Tibial nerve (tissue), 4 donors: ENCODE measurements at places on chromosomes 6 and 20.
A peak's percentile ranks its signal among the peaks of the same experiment; 100 is the strongest.

DNA sequence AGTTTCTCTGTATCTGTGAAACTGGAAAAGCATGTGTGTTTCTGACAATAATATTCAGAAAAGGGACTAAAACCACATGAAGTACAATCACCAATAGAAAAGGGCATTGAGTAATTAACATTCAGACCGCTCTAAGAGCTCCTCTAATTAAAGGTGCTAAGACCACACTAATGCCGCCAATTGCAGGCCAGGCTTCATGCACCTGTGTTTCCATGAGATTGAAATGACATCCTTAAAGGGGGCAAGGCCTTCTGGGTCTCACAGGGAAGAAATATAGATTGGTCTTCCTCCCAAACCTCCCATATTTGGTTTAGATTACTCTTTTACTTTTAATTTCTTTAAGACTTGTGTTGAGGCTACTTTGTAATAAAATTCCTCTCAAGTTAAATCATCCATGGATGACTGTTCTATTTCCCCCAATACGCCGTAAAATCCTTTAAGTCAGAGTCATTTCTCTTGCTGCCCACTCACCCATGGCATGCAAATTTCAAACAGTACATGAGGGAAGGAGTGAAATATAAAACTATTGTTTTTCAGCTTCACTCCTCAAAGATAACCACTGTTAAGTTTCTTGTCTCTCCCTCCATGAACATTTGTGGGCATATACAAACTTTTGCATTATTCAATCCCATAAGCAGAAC is 110.6 kb downstream of the UBE3D start:
- H3K4me3 ChIP-seq = no peak overlapping the region
- no peaks in the 10 kb centered on the region for H3K4me1 ChIP-seq
- H3K27ac ChIP-seq = no peak overlapping the region
- DNase-seq = no peak
- no peaks in the 10 kb centered on the region for H3K36me3 ChIP-seq

DNA sequence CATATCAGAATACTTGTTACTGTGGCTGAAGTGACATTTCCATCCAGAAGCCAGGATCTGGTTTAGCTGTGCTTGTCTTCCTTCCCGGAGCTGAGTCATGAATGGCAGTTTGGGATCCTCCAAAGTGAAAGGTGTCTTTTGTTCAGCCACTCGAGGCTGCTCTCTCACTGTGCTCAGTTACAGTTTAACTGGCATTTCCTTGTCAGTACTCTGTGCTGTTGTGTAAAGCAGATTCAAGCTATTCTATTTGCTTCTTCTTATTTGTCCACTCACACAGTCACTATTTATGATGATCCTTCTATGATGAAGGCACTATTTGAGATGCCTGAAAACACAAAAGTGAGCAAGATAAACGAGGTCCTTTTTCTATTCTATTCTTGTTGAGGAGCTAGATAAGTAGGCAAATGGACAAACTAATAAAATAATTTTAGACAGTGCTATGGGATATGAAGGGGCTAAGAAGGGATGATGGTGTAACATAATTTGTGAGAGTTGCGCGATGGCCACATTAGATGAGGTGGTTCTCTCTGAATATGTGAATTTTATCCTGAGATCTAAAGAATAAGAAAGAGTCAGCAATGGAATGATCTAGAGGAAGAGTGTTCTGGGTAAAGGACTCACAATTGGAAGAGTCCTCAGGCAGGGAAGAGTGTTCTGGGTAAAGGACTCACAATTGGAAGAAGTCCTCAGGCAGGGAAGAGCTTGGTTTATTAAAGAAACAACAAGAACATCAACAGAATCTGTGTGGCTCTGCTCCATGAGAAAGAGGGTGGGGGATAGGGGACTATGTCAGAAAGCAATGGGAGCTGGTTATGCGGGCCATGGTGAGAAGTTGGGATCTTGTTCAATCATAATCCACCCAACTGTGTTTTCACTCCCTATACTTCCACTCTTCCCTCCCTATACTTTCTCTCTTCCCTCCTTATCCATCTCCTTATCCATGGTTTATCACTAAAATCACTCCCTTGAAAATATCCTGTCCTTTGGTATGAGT is 40.1 kb downstream of the CYP24A1 start:
- H3K36me3 ChIP-seq = no peaks in the 10 kb centered on the region
- no peak for DNase-seq
- no peak overlapping the region for H3K27ac ChIP-seq
- no peaks in the 10 kb centered on the region for H3K4me1 ChIP-seq

DNA sequence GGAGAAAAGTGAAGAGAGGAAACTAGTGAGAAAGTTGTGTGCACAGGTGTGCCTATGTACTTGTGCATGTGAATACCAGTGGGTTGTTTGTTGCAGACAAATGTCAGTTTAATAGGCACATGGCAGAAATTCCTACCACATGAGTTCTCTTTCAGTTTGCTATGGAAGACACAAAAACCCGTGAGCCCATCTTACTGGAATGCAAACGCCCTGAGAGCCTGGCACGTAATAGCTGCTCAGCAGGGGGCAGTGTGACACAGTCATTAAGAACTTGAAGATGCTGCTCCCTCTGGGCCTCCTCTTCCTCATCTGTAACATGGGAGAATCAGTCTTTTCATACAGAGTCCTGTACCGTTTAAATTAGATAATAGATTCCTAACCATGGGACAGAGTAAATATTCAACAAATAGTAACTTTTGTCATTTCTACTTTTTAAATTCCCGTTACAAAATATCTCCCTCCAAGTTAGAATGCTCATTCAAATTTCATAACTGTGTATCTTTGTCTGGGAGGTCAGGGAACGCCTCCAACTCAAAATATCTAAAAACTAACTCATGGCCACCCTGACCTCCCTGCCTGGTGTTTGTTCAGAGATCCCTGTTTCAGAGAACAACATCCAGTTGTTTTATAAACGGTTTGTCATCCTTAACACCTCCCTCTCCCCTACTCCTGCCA is 802.9 kb downstream of the MAFB start:
- H3K27ac ChIP-seq = peak overlapping the region; percentile 17
- H3K27me3 ChIP-seq = no peaks in the 10 kb centered on the region
- H3K36me3 ChIP-seq = no peaks in the 10 kb centered on the region
- H3K4me3 ChIP-seq = no peak overlapping the region

- H3K36me3 ChIP-seq = no peaks in the 10 kb centered on the region
- H3K4me1 ChIP-seq = no peaks in the 10 kb centered on the region
- DNase-seq = no peak
- H3K4me3 ChIP-seq = no peak overlapping the region
- H3K27me3 ChIP-seq = no peaks in the 10 kb centered on the region
These were observed 133.2 kb downstream of the CDH4 start for GRCh38 chr20:61385296-61385695.
